ENCODE measurements at places on chromosomes 1 and 21. TPM values are rescaled to one million over a fixed set of nuclear protein-coding genes. Genes with fewer than 3 reads are reported as not detected.

DNA sequence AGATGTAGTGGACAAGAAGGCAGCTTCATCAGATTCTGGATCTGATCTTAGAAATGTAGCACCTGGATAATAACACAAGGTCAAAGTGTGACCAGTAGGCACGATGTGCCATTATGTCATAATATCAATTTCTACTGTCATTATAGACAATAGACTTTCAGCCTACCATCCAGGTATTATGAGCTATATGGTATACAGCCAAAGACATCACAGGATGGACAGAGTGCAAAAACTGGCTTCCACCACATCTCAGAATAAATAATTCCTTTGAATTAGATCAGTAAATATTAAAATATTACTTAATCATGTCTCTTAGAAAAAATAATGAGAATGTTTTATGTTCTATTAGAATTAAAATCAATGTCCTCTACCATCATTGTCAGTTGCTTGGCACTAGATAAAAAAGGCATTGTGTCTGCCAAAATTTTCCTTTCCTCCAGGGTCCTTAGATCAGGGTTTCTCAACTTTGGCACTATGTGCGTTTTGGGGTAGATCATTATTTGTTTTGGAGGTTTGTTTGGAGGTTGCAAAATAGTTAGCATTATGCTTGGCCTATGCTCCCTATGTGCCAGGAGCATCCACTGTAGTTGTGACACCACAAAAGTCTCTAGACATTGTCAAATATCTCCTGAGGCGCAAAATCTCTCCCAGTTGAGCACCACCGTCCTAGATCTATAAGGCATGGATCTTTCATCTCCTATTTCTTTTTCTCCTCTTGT, 86.7 kb upstream of the NRIP1 start:
- DNase-seq: no peak

DNA sequence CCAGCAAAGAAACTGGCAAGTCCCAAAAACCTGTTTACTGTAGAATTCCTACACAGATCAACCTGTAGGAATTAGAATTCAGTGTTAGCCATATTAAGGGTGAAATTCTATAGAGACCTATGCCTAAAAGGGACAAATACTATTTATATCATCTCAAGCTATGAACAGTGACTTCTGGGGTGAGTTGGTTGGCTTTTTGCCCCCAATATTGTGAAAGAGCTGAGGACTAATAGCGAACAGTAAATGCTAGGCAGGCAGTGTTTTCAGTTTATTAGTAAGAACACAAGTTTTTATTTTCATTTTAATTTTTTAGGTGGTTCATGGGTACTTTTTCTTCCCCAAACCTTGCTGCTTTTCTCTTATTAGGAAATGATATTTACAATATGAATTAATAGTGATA, 15.3 kb downstream of the SLC16A4 start:
- DNase-seq: no peak

DNA sequence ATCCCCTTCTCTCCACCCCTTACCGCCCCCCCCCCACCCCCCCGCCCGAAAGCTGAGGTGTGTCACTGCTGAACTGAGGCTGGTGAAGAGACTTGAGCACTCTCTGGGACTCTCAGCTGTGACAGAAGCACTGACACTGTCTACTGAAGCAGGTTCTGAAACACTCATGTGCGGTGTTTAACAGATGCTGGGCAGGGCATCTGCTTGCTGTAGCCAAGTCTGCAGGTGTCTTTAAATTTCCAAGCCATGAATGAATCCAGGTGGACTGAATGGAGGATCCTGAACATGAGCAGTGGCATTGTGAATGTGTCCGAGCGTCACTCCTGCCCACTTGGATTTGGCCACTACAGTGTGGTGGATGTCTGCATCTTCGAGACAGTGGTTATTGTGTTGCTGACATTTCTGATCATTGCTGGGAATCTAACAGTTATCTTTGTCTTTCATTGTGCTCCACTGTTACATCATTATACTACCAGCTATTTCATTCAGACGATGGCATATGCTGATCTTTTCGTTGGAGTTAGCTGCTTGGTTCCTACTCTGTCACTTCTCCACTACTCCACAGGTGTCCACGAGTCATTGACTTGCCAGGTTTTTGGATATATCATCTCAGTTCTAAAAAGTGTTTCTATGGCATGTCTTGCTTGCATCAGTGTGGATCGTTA, at the start of gene GPR52:
TSS of gene GPR52 (plus strand) at position 99 of the 665 bp plus-strand sequence. CDS start at position 247, 148 bp downstream.
- DNase-seq: no peak

DNA sequence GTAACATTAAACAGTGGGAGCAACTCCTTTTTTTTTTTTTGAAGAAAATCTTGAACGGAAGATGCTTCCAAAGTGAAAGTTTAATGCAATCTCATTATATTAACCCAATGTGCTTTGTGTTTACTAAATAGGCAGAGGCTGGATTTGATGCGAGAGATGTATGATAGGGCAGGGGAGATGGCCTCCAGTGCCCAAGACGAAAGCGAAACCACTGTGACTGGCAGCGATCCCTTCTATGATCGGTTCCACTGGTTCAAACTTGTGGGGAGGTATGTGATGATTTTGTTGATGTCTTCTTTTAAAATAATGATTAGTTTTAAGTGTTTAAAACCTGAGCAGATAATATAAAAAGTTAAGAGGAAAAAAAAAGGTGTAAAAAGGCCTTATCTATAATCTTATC, 74.2 kb upstream of the PGD start:
- no peak for DNase-seq

The INAVA gene
- total RNA-seq: 2.3 TPM

Data from glomerular endothelial cell (primary cell).